Stimulated activated CD4-positive, alpha-beta T cell treated with anti-CD3 and anti-CD28 coated beads, Interleukin-15, amount 100 ng/mL, for 1 hour (primary cell): ENCODE measurements at places on chromosomes 12 and 14.

DNA sequence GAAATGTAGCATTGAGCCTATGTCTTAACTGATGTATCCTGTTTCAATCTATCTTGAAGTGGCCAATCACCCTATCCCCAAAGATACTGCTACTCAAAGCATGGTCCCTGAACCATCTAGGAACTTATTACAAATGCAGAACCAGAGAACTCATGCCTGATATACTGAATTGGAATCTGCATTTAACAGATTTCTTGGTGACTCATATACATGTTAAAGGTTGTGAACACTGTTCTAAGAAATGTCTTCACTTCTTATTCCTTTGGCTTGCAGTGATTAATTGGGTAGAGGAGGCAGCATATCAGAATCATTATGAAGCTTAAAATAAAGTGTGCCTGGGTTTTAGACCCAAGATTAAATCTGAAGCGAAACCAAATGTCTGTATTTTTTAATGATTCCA lies 795.6 kb downstream of the DIO2 start:
- no peak for DNase-seq

DNA sequence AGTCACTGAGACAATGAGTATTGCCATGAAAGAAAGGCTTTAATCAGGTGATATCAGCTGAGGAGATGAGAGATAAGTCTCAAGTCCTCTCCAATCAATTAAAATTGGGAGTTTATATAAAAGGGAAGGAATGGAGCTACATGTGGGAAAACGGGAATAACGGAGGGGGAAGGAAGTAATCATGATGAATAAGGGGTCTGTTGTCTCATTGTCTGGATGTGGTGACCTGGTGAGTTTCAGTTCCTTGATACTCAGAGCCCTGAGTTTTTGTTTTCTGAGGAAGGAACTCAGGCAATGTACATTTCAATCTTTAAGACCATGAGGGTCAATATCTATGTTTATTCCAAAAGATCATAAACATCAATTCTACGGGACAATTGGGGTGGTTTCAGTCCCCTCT lies 198.8 kb downstream of the KITLG start:
- DNase-seq = no peak

DNA sequence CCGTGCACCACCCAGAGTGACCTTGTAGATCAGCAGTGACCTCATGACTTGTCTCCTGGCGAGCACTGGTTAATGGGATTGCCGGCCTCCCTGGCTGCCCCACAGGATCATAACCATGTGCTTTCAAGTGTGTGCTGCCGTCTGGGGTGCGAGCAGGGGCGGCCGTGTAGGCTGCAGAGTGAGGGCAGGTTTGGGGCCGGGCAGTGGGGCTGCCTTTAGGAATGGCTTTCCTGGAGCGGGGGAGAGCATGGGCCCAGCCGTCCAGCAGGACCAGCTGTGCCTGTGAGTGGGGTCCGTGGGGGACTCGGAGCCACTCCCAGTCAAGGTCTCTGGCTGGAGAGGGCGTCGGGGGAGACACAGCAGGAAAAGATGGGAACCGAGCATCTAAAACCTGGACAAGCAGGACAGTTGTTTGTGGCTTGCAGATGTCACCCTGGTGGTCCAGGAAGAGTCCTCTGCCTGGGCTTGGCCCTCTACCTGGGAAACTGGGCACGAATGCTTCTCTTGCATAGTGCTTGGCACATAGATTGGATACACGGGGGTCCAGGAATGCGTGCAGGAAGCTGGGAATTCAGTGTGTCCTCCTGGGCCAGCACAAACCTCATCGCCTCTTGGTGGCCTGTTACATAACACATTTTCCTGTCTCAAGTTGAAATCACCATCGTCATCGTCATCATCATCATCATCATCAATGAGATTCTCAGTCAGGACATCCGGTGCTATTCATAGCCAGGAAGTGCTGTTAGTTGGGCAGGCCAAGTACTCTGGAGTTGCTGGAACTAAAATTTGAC lies 96.0 kb downstream of the ADGRD1 start:
- no peak for DNase-seq

GRCh38 chr12:116418551-116418950 lies 140.6 kb upstream of the MAP1LC3B2 start:
- no peak for DNase-seq

DNA sequence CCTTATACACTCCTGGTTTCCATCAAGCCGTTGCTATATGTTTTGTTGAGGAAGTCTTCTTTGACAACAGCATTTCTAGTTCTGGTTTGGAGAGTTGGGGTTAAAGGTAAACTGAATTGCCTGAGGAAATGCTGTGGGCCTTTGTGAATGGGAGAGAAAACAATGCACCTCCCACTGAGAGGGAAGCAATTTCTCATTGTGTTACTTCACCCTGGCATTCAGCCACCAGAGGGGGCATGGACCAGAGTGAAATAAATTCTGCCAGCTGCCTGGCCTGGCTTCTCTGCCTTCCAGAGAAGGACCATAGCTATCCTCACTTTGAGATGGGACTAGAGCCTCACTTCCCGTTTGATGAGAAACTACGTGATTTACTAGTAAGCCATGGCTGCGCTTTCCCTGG lies 475.3 kb downstream of the EGLN3 start:
- no peak for DNase-seq

DNA sequence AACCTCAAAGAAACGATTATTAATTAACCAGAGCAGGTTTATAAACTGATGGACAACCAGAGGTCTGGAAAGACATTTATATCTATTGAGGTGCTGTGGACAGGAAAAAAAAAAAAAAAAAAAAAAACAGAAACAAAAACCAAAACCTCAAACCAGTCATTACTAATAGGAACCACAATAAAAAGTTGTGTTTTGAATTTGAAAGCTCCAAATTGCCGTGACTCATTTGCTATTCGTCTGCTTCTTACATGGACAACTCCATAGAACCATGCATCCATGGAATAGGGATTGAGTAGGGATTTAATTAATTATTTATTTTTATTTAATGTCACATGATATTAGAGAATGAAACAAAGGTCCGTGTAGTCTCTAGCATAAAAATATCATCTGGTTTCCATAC lies 134.1 kb upstream of the SSTR1 start:
- DNase-seq = no peak

DNA sequence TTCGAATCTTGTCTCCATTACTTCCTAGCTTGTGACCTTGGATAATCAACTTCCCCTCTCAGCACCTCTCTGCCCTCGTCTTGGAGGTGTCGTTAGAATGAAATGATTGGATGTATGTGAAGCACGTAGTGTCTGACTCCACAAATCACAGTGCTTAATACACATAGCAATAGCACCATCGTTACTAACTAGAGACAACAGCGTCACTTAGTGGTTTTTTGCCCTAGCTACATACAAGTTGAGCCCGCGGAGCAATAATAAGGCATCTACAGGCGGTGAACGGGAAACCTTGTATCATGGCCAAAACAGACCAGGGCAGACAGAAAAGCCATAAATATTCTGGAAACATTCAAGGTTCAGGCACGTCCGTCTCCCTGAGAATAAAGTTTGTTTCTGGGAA lies 154.9 kb downstream of the ASCL4 start:
- no peak for DNase-seq

DNA sequence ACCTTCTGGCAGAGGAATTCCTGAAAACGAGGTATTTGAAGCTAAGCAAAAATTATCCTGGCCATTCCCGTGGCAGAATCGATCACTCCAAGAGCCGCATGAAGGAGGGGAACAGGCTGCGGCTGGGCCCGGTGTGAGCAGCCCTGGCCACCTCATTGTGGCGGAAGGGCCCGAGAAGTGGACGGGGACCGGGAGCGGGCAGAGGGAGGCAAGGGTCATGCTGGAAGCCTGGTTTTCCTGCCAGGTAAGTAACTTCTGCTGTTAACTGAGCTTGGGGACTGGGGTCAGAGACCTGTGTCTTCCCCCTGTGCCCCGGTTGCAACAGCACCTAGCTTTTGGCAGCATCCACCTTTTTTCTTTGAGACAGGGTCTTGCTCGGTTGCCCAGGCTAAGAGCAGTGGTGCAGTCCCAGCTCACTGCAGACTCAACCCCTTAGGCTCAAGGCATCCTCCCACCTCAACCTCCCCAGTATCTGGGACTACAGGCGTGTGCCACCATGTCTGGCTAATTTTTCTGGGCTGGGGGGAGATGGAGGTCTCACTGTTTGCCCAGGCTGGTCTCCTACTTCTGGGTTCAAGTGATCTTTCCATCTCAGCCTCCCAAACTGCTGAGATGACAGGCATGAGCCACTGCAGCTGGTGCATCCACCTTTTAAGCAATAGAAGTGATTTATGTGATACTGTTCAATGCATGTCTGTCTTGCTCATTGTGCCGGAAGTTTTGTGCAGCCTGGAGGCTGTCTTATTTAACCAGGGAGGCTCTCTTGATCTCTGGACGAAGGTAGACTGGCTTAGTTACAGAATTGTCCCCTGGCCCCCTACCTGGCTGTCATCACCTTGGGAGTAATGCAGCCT lies 174.0 kb upstream of the MYL2 start:
- DNase-seq = no peak
